ENCODE measurements at places on chromosomes 11 and 22.
A peak's percentile ranks its signal among the peaks of the same experiment; 100 is the strongest.

- no peak for DNase-seq
Observed at GRCh38 chr11:62889484-62890437, 9.1 kb downstream of the SLC3A2 start.

DNA sequence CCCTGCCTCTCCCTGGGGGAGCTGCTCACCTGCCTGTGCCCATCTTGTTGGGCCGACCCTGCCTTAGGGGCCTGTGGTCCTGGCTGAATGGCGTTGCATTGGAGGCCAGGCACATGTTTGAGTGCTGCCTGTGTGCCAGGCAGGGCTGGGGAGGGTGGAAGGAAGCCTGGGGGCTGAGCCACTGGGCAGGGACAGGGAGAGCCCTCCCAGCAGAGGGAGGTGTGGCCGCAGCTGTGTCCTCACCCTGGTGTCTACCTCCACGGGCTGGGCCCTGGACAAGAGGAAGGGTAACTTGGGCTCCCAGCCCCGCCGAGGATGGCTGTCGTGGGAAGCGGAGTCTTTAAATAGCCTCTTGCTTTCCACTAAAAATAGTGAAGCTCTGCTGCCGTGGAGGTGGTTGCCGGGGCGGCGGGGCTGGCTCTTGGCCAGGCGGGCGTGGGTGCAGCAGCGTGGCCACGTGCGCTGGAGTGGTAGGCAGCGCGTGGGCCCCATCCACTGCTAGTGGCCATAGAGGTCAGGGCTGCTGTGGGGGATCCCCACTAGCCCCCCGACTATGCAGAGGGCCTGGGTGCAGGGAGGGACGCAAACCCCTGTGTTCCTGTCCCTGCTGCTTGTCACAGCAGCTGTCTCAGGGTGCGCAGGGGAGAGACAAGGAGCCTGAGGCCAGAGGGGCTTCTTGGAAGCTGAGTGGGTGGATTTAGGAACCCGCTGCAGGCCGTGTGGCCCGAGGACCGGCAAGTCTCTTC, 6.2 kb downstream of the ZDHHC8 start:
- no peak for DNase-seq

GRCh38 chr11:3866206-3866605, 10.7 kb downstream of the STIM1 start:
- no peak for DNase-seq

- DNase-seq = no peak
Observed at GRCh38 chr11:122192634-122193255, 76.7 kb upstream of the BLID start.

DNA sequence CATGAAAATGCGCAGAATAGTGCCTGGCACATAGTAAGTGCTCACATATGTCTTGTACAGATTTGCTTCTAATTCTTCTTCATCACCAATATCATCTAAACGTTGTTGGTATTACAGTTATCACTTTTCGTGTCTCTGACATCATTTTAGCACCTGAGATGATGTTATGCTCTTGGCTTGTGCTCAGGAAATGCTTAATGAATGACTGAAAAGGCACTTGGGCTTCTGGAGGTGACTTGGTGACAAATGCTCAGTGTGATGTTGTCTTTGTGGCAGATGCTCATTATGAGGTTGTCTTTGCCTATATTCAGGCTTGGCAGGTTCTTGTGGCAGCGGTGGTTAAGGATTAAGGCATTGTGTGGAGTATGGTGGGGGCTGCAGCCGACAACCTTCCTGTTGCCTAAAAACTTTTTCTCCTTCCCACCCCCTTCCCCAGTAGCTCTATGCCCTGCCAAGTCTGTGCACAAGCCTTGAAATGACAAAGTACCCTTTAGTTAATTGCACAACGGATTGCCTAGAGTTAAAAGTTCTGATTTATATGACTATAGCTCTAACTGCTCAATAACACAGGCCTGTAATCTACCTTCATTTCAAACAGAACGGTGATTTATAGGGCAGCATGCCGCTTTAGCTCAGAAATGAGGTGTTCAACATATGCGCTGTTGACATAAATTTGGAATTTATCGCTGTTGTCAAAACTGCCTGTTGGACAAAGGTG, 82.5 kb downstream of the ZBTB16 start:
- peak; percentile 68 for DNase-seq

GRCh38 chr11:28961726-28962125, 853.5 kb downstream of the METTL15 start:
- no peak for DNase-seq

DNA sequence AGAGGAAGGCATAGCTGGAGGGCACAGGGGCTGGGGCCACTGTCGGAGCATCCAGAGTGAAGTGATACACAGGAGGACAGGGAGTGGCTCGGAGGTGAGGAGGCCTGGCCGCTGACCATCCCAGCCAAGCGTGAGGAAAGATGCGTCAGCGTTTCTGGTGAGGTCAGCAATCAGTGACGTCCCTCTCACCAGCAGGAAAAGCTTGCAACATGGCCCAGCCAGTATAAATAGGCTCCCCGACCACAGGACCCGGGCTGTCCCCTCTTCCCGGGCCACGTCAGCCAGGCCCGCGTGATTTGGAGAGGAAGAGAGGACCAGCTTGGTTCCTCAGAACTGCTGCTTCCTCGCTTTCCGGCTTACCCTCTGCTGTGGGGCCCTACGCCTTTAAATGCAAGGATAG, 4.2 kb upstream of the OSM start:
- no peak for DNase-seq

DNA sequence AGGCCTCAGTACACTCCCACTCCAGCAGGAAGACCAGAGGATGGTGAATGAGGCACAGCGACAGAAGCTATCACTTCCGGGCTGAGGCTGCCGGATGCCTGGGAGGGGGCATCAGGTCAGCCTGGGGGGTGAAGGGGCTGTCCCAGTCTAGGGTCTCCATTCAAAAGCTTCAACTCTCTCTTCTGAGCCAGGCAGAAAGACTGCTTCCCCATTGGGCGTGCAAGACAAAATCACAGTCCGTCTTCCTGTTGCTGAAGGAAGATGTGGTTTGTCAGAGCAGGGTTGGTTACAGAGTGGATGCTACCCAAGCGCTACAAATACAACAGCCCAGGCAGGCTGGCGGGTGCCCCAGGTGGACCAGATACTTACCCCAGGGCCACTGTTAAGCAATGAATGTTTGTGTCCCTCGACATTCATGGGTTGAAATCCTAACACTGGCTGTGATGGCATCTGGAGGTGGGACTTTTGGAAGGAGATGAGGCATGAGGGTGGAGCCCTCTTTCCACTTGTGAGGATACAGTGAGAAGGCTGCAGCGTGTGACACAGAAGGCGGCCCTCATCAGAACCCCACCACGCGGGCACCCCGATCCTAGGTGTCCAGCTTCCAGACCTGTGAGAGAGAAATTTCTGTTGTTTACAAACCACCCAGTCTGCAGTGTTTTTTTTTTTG, 12.0 kb downstream of the UPK3A start:
- DNase-seq = no peak

DNA sequence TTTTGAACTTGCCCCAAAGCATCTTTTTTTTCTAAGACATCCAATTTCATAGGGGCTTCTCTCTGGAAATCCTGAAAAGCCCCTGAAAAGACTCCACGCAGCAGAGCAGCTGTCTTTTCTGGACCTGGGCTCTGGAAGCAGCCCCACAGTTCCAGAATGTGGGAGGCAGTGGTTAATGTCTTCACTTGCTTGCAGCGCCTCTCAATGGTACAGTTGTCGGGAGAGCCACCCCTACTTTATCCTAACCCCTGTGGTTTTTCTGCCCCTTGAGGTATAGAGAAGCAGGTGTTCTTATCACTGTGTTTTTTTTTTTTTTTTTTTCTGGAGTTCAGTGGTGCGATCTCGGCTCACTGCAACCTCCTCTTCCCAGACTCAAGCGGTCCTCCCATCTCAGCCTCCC, 83.4 kb upstream of the SORL1-AS1 start:
- DNase-seq = no peak

DNA sequence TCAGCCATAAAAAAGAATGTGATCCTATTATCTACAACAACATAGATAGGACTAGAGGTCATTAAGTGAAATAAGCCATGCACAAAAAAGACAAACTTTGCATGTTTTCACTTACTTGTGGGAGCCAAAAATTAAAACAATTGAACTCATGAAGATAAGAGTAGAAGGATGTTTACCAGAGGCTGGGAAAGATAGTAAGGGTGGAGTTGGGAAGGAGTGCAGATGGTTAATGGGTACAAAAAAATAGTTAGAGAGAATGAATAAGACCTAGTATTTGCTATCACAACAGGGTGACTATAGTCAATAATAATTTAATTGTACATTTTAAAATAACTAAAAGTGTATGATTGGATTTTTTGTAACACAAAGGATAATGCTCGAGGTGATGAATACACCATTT, 27.2 kb upstream of the IL10RA start:
- DNase-seq = no peak

DNA sequence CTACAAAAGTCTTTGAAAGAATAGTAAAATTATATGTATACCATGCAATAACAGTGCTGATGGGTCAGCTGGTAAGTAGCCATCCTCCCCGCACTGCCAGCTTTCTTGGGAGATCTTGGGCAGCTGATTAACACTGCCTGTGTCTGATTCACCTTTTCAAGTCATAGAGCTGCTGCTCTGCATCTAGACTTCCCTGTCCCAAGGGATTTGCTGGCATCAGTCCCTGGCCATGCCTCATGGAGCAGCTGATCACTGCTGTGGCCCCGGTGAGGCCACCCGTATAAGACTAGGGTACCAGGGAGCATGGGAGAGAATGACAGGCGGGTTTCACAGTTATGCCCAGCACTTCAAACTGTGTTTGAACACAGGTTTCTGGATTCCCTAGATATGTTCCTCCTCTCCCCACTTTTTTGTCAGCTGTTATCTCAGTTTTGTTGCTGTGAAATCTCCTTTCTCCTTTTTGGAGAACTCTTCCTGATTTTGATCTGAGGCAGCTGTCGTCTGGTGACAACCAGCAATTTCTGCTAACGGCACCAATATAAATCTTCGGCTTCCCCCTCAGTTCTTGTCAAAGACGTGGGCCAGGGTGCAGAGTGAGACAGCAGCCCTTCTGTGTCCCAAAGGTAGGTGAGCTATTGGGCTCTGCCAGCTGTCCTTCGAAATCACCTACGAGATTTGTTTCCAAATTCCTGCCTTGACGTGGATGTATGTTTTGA, 438.9 kb downstream of the NTM start:
- no peak for DNase-seq

DNA sequence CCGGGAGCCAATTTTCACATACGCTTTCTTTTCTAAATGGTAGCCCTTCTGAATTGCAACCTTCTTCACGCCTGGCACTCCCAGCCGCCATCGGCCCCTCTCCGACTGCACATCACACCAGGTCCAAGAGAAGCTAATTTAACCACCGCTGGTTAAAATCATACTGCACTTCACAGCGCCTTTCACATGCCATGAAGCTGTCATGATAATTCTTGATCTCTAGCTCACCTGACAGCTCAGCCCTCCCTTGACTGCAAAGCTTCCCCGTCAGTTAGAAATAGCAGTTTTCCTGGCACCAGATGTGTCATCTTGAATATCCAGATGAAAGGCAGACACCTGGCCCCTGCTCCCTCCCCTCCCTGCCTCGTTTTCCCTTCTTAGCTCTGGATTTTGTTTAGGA, 101.4 kb downstream of the ARL14EP start:
- no peak for DNase-seq

DNA sequence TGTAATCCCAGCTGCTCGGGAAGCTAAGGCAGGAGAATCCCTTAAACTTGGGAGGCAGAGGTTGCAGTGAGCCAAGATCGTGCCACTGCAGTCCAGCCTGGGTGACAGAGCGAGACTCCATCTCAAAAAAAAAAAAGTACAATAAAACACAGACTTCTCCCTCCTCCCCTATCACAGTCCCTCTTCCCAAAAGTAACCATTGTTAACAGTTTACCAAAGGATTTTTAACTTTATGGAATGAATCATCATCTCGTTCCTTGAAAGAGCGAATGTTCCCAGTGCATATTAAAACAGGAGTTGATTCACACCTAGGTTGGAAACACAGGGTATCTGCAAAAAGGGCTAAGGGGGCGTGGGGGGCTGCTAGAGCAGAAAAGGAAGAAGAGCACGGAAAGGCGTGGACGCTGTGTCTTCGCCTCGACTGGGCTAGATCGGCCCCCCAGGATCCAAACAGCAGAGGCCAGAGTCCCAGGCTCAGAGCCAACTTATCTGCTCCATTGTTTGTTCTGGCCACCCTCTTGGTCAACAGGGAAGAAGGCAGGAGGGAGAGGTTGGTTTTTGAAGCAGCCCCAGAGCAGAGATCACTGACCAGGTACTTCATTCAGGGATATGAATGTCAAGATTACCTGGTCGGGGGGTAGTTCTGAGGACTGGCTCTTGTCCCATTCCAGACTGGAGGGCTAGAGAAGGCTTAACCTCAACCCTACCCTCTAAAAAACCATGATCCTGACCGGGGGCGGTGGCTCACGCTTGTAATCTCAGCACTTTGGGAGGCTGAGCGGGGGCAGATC, 2.1 kb upstream of the AHNAK start:
- DNase-seq = no peak

DNA sequence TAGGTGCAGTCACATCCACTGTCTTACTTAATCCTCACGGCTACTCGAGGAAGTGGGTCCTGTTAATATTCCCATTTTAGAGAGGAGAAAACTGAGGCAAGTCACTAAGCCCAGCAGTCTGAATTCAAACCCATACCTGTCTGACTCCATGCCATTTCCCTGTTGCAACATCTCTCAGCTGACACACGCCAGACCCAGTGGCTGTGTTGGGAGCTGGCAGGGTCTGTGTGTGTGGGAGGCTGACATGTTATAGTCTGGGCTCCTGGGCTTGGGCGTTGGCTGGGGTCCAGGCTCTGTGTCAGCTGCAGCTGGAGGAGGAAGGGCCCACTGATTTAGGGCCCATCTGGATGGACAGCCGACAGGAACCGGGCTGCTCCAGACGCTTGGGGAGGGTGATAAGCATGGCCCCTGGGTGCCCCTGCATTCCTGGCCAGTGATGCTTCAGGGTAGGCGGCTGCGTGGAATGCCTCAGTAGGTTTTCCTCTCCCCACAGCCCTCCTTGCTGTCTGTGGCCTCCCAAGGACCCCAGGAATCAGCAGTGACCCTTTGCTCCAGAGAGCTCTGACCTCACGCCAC, 562.5 kb downstream of the MN1 start:
- DNase-seq = peak; percentile 72

DNA sequence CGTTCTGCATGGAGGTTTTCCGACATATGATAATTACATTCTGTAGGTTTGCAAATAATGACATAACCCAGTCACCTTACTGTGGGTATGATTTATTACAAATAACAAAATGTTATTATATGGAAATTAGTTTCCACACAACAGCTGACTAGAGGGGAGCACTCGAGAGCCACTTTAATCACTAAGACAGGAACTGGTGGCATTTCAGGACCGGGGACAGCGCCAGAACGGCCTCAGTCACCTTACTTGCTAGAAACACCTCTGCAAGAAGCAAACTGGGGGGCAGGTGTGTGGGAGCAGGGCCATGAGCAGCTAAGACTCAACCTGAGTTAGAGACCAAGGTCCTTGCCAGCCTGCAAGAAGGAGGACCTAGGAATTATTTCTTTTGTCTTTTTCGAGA, 199.9 kb downstream of the DSCAML1 start:
- no peak for DNase-seq

GRCh38 chr22:27578937-27579617, 222.5 kb downstream of the MN1 start:
- no peak for DNase-seq

- peak; percentile 66 for DNase-seq
Observed at GRCh38 chr22:19522190-19522880, 1.9 kb downstream of the CLDN5 start.

- DNase-seq = no peak
Observed at GRCh38 chr11:8357505-8357888, 93.8 kb upstream of the LMO1 start.

- peak; percentile 3 for DNase-seq
Observed at GRCh38 chr11:123674297-123674696, 19.9 kb upstream of the SCN3B start.

Measured in NCI-H2029 (cell line).